ENCODE measurements at places on chromosomes 6 and 20. TPM values are rescaled to one million over a fixed set of nuclear protein-coding genes. Genes with fewer than 3 reads are reported as not detected.

DNA sequence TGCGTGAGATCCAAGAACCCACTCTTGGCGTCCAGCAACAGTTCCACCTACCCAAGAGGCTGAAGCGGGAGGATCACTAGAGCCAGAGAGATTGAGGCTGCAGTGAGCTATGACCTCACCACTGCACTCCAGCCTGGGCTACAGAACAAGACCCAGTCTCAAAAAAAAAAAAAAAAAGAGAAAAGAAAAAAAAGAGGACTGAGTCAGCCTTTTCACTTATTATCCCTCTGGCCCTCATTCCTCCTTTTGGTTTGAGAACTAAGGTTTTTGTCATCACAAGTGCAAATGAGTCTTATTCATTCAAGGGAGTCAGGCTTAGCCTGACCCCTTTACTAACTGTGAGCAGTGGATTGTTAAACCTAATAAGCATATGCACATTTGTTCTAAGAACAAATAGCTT lies 37.9 kb upstream of the JARID2 start:
- no peak for DNase-seq

DNA sequence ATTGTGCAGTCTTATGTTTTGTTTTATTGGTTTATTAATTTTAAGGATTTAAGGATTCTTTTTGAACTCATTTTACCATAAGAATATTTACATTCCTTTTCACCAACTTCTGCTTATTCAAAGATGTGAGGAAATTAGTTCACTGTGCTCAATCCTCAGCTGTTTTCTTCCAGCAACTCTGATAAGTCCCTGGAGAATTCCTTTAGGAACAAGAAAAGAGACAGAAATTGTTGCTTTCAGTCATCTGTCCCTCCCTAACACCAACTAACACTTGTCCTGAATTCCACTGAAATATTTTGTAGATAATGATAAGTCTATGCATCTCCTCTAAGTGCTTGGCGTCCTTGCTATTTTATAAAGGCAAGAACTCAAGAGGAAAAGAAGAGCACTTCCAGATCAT lies 334.8 kb upstream of the MARCKS start:
- no peak for DNase-seq

The TFAP2D gene
- not detected for total RNA-seq

GRCh38 chr6:141484711-141485110 lies 648.0 kb upstream of the GJE1 start:
- DNase-seq: no peak

GRCh38 chr6:31402324-31403282 lies 792 bp upstream of the MICA start:
- peak; percentile 35 for DNase-seq

DNA sequence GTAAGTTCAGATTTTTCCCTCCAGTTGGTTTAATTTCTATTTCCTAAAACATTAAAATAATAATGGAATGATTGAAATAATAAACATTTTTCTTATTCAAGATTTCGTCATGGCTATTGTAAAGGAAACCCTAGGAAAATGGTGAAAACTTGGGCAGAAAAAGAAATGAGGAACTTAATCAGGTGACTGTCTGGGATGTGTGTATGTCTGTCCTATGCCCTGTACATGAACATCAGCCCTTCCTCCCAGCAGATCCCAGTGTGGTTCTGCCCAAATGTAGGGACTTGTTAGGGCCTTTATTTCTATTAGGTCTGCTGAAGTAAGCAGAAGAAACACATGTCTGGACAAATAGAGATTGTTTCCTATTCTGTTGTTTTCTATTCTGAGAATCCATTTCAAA lies 13.1 kb downstream of the RIOK1 start:
- no peak for DNase-seq

The ELOVL2 gene
- total RNA-seq: 0.91 TPM

DNA sequence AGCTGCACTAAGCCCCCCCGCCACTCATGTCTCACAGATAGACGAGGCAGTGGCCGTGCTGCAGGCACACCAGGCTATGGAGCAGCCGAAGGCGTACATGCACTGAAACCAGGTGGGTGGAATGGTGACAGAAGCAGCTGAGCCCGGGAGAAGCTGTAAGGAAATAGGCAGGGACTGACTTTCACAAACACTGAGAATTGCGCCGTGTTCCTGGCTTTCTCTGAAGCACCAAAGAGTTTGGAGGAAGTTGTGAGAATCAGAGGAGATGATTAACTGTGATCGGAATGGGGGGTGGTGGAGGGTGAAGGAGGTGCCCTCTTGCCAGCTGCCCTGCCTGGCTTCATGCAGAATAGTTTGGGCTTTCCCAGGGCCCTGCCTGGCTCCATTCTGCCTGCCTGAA lies 21.6 kb downstream of the TOMM34 start:
- no peak for DNase-seq

GRCh38 chr6:116954938-116955337 lies 77.9 kb downstream of the RFX6 start:
- no peak for DNase-seq

- DNase-seq: no peak
Observed at GRCh38 chr20:41011551-41012067, 17.0 kb upstream of the TOP1 start.

Measured in PC-3 (cell line).